HEK293T (cell line): ENCODE measurements at places on chromosomes 1 and 21.

- DNase-seq: peak; percentile 43
Measured at GRCh38 chr21:26280775-26281174, 110.2 kb upstream of the APP start.

GRCh38 chr1:2193514-2194281 is 874 bp downstream of the FAAP20 start:
- DNase-seq: no peak

DNA sequence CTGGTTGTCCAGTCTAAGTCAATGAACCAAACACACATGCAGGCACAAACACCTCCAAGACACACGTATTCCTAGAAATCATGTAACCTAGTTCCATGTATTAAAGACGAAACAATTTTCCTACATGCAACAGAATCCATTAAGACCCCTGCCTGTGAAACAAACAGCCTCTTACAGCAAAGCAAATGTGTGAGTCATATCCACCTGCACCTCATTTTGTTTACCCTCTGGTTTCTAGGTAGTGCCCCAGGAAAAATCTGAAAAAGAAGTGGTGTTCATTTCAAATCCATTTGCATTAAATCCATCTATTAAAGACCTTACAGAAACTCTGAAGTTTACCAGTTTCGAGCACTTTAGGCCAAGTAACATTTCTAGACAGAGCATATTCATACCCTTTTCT is 74.1 kb downstream of the VCAM1 start:
- no peak for DNase-seq

- no peak for DNase-seq
Measured at GRCh38 chr1:165824269-165824643, 3.2 kb upstream of the UCK2 start.

- DNase-seq: no peak
Measured at GRCh38 chr1:3787745-3788605, 8.3 kb downstream of the LRRC47 start.

DNA sequence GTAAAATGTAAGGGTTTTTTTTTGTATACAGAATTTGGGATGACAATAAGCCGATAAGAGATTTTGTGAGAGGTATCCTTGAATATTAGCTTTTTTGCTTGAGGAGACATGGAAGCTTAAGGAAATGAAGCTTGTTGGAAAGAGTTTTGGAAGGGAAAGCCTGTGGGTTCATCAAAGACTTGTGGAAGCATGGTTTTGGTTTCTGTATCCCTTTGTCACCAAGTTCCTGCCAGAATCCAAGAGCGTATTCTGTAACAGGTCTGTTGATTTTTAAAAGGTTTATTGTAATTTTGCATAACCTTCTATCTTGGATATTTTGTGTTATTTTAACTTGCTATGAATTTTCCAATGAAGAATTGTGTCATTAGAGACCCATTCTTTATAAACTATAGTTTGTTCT is 38.1 kb downstream of the TMED5 start:
- DNase-seq: no peak

DNA sequence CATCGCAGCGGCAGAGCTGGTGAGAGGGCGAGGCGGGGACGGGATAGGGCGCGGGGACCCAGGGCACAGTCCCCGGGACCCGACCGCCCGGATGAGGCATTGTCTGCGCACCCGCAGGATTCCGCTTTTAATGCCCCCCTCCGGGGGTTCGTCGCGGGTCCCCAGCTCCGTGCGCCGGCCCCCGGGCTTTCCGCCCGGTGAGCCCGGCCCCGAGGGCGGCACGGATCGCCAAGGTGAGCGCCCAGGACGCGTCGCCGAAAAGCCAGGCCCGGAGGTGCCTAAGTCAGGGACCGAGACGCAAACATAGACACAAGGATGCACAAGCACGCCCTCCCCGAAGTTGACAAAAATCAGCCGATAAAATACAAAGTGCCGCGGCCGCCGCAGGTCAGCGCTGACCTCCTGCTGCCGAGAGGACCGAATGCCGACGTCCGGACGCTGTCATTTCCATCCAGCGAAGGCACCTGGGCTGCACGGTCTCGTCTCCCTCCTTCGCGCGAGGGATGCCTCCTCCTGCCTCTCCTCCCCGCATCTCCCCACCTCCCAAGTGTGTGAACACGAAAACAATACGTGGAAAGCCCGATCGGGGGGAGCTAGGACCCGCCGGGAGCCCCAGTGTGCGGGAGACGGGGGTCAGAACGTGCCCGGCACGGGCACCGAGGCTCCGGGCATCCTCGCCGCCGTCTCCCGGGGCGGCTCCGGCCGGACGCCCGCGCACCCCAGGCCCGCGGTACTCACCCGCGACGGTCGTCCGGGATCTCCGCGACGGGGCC is 101.1 kb upstream of the SOD1 start:
- DNase-seq: peak; percentile 60

DNA sequence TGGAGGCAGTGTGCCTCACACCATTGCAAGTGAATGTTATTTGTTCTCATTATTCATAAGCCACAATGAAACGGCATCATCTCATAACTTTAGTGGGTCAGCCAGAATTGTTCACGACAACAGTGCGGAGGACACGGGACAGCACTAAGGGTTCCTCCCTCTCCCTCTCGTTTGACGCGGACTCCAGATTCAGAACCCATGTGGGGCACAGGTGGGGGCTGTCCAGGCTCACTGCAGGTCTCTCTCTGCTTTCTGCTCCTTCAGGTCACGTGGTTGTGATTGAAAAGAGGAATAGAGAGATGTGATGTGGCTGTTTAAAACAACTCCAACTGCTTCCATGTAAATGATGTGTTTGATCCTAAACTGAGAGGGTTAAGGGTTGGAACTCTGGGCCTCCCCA is 13.5 kb downstream of the RUNX1 start:
- DNase-seq: no peak

DNA sequence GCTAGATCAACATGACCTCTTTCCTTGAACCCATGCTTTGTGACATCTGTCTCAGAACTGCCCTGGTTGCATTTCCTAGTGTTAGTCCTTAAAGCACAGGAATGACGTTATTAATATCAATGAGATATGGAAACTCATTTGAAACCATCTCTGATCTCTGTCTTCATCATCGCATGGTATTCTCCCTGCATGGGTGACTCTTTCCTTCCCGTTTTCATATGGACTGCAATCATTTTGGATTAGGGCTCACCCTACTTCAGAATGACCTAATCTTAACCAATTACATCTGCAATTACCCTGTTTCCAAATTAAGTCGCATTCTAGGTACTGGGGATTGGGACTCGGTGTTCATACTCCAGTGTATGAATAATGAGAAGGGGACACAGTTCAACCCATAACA is 41.7 kb upstream of the DISC1 start:
- no peak for DNase-seq

GRCh38 chr1:37930246-37931101 is 16.4 kb downstream of the INPP5B start:
- no peak for DNase-seq

GRCh38 chr1:226799634-226800281 is 60.7 kb upstream of the ITPKB start:
- DNase-seq: no peak

DNA sequence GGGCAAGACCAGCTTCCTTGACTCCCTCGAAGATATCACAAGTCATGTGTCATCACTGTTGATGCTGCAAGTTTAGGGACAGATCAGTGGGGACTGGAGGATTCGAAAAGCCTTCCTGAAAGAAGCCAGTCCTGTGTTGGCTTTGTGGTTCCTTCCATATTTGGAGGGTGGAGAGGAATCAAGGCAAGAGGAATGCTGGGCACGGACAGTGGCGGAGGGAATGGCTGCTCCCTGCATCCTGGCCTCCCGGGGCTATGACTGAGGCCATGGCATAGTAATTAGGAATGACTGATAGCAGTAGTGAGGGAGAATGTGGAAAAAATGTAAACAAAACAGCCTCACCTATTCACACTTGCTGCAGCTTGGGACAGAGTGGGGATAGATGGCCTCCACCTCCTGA is 36.4 kb downstream of the VANGL1 start:
- no peak for DNase-seq

- DNase-seq: no peak
Measured at GRCh38 chr1:211831558-211832323, 1.2 kb upstream of the LPGAT1 start.

DNA sequence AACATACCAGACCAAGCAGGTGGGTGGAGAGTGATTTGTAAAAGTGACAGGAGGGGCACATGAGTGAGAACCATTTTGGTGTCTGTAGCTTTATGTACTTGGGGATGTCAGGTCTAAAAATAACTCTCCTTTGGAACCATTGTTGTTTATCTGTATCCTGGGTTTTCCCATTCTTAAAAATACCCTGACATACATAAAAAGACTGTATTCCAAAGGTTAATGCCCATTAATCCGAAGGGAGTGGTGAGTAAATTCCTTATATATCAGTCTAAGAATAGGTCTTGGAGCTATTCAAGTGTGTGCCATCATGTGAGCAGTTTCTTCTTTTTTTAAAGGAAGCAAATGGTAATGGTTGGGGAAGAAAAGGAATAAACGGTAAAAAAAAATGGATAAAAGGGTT is 117.5 kb downstream of the TGFB2 start:
- no peak for DNase-seq

- DNase-seq: peak; percentile 42
Measured at GRCh38 chr1:16026723-16027484, 5.1 kb downstream of the CLCNKA start.

DNA sequence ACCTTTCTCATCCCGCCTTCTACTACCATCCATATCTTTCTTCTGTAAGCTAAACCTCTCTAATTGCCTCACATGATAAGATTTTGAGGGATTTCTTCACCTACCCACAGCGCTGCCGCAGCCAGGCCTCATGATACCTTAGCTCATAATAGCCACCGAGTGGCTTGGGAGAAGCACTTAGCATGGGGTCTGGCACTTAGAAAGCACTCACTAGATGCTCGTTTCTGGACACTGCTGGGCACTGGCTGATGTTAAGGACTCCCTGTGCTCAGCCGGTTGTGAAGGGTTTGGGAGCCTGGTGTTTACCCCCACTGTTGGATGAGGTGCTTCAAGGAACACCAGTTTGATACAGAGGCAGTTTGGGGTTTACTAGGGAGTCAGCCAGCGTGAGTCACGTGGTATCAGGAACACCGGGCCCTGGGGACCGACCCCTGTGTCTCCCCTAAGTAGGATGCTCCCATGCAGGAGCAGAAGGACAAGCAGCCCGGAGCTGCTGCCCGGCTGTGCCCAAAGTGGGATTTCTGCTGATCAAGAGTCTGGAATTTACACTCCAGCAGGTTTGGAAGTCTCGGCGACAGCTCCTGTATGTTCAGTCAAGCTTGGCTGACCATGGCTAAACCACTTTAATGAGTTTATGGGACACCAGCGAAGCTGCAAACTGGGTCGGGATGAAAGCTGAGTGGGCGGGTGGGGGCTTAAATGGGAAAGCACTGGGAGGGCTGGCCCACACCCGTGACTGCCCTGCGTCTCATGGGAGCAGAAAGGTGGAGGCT is 63.3 kb downstream of the GALNT2 start:
- DNase-seq: no peak

DNA sequence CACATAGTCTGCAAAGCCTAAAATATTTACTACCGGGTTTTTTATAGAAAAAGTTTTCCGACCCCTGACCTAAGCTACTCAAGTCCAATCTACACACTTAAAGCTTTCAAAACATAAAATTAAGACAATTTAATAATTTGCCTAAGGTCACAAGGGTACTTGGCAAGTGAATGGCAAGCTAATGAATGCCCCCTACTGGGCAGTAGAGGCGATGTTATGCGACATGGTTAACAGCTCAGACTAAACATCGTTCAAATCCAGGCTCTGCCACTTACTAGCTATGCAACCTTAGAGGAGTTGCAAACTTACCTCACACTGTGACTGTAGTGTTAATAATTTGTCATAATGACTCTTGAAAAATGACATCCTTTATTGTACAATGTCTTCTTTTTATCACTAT is 317.2 kb upstream of the NFIA start:
- DNase-seq: peak; percentile 65

DNA sequence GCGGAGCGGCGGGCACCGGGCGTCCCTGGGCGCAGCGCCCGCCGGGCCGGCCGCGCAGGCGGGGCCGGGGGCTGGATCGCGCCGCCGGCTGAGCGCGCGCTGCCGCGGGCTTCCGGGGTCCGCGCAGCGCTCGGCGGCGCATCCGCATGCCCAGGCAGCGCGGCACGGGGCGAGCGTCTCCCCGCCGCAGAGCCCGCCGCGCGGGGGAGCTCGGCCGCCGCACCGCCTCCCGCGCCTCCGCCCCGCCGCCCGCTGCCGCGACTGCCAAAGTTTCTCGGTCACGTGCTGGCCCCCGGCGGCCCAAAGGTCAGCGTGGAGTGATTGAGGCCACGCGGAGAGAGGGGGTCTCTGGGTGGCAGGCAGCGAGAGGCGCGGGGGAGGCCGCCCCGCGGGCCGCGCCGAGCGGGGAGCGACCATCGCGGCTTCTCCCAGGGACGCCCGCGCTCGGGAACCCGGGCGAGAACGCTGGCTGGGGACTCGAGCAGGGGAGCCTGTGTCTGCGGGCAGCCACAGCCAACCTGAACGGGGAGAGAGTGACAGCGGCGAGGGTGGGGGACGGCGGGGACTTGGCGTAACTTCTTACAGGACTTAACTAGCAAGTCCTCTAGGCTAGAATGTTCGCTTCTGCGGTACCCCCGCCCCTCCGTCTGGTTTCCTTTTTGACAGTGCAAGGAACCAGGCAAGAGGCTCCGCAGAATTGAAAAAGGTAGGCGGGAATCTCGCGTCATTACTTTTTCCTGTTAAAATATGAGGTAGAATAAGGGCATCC is at the start of gene ILDR2:
ILDR2 (minus strand) TSS at position 180 of the 769 bp plus-strand sequence. CDS start 272 bp downstream, outside the sequence.
- DNase-seq: peak; percentile 74

DNA sequence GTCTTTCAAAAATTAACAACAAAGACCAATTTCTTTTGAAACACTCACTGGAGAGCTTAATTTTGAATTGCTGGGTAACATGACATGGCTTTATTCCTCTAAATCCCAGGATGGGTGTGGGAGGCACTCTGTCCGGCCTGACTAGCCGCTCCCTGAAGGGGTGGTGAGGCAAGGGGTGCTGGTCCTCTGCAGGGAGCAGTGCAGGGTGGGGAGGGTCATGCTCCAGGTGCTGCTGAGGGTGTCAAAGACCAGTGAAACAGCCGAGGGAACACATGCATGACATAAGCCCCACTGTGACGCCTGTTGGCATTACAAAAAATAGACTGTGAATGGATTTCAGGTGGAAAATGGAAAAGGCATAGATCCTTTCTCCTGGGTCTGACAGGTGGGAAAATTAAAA is 223.7 kb downstream of the VAV3 start:
- DNase-seq: no peak

- DNase-seq: no peak
Measured at GRCh38 chr1:18927654-18928272, 25.4 kb upstream of the ALDH4A1 start.

- DNase-seq: no peak
Measured at GRCh38 chr1:11207898-11208611, 18.9 kb downstream of the ANGPTL7 start.

GRCh38 chr1:18265641-18266040 is 158.0 kb downstream of the IGSF21 start:
- DNase-seq: no peak

DNA sequence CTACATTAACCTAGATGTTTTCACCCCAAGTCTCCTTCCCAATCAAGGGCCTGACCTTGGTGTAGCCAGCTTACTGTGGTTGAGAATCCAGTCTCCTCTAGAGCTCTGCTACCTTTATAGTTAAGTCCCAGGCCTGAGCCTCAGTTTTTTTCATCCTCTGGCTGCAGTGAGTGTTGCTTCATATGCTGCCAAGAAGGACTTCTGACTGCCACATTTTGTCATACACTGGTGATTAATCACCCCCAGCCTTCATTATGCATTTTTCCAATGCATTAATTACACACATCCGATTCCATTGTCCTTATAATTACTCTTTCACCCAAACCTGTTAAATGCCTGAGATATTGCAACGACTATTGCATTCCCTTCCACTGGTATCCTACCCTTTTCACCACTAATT is 66.3 kb upstream of the FGGY start:
- DNase-seq: no peak
